Eye (tissue), 1 donor: ENCODE measurements at places on chromosomes 6 and 20.

- DNase-seq = no peak
Measured at GRCh38 chr6:134394905-134395304, 77.0 kb upstream of the SGK1 start.

GRCh38 chr20:63822276-63822696 lies 8.8 kb downstream of the ZBTB46 start:
- no peak for DNase-seq

DNA sequence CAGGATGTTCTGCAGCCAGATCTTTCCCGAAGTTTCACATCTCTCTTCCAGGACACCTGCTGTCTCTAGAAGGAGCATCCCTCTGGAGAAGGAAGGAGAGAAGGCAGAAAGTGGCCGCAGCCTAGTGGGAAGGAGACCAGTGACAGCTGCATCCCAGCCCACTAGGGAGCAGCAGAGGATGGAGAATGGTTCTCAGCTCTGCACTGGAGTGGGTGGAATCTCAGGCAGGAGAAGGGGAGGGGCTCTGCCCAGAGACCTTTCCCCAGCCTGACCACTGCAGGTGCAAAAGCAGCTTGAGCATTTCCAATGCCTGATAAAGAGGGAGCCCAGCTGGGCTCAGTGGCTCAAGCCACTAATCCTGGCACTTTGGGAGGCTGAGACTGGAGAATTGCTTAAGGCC lies 32.3 kb downstream of the NCR2 start:
- peak; percentile 93 for DNase-seq

GRCh38 chr20:2379511-2380229 lies 1.0 kb upstream of the TGM6 start:
- peak; percentile 29 for DNase-seq

DNA sequence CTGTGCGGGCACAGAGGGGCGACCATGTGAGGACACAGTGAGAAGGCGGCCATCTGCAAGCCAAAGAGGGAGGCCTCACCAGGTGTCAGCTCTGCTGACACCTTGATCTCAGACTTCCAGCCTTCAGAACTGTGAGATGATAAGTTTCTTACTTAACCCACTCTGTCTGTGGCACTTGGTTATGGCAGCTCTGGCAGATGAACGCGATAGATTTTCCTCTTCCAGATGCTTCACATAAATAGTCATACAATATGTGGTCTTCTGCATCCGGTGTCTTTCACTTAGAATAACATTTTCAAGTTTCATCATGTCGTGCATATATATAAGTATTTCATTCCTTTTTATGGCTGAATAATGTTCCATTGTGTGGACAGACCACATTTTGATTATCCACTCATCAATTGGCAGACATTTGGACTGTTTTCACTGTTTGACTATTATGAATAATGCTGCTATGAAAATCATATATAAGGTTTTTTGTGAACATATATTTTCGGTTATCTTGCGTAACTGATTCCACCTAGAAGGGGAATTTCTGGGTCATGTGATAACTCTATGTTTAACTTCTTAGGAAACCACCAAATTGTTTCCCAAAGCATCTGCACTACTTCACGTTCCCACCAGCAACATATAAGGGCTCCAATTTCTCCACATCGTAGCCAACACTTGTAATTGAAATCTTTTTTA lies 30.2 kb downstream of the PRR18 start:
- no peak for DNase-seq

GRCh38 chr6:51489133-51489532 lies 598.3 kb downstream of the PKHD1 start:
- peak; percentile 3 for DNase-seq

DNA sequence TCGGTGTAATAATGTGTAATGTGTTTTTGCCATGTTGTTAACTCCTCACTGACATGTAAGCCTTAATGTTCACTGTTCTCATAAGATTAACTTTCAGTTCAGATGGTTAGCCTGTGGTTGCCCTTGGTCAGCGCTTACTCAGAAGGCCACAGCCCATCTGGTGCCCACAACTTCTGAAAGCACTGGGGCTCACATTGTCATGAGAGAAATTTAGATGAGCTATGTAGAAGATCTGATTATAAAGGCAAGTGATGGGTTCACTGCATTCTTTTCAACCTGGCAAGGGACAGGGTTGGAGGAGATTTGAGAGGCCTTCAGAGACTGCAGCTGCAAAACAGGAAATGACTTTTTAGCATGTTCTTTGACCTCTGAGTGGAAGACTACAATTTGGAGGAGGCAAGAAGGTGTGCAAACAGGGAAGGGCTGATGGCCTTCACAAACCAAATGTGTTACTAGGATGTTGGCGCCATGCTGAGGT lies 242.3 kb upstream of the SUPT3H start:
- no peak for DNase-seq
